C1 segment of cervical spinal cord (tissue), 14 donors: ENCODE measurements at places on chromosomes 5 and 9.

GRCh38 chr9:110220809-110221208 lies 12.8 kb upstream of the C9orf152 start:
- DNase-seq: no peak

- no peak for DNase-seq
Observed at GRCh38 chr5:98763001-98763630, 10.3 kb upstream of the RGMB start.

- no peak for DNase-seq
Observed at GRCh38 chr9:131666029-131666428, 73.8 kb downstream of the RAPGEF1 start.

DNA sequence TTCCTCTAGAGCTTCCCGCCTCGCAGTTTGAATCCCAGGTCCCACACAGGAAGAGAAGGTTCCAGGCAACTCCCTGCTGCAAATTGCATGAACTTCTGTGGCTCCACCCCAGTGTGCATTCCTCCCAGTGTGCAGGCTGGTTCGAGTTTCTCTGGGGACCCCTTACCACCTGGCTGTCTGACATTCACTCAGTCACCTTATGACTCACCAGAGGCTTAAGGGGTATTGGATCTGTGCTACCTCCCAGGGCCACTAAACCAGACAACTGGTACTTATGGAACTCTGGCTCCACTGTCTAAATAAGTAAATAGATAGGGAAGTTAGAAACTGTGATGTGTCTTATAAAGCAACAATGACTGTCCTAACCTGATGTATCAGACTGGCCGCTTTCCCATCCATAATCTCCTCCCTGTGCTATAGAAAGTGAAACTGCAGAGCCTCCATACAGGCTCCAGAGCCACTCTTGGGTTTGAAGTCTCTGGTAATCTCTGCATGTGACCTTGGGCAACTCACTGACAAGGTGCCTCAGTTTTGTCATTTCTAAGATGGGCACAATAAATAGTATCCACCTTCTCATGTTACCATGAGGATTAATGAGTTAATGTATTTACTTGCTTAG lies 720.6 kb downstream of the SEMA5A start:
- DNase-seq: no peak

GRCh38 chr9:110753731-110754231 lies 85.2 kb downstream of the MUSK start:
- no peak for DNase-seq

DNA sequence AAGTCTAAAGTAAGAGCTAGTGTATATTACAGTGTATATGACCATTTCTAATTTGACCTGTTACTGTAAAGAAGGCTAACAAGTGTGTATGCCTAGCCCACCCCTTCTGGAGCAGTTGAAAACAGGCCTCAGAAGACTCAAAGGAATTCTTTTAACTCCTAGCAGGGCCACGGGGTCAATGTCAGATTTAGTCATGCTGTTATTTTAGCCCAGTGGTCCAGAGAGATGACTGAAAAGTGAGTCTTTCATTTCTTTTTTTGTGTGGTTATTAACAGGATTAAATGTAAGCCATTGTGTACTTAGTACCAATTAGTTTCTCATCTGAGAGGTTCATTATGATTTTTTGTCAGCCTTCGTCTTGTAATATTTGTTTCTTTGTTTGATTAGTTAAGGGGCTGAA lies 24.4 kb downstream of the ZCCHC7 start:
- DNase-seq: no peak

DNA sequence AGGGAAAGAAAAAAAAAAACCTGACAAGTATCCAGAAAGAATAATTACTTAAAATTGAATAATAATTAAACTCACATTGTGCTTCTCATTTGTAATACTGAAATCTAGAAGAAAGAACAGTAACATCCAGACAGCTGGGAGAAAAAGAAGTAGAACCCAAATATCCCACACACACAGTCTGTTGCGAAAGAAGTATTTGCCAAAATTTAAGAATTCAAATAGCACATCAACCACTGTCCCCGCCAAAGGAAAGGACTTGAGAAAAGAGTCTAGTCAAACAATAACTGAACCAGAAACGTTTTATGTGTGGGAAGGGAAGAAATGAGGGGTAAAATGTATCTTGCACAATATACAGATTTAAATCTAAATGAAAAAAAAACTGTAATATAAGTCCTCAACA lies 202.8 kb downstream of the MLLT3 start:
- DNase-seq: no peak

DNA sequence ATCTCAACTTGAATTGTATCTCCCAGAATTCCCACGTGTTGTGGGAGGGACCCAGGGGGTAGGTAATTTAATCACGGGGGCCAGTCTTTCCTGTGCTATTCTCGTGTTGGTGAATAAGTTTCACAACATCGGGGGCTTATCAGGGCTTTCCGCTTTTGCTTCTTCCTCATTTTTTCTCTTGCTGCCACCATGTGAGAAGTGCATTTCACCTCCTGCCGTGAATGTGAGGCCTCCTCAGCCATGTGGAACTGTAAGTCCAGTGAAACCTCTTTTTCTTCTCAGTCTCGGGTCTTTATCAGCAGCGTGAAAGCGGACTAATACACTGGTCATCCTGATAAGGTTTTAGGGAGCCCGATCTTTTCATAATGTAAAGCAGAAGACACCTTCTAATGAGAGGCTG lies 687.0 kb upstream of the FTMT start:
- DNase-seq: no peak

GRCh38 chr9:125428060-125428901 lies 166.7 kb downstream of the GAPVD1 start:
- DNase-seq: no peak

- no peak for DNase-seq
Observed at GRCh38 chr5:176873541-176874172, 25.5 kb downstream of the HK3 start.

- no peak for DNase-seq
Observed at GRCh38 chr9:130143958-130144366, 28.2 kb upstream of the NCS1 start.

DNA sequence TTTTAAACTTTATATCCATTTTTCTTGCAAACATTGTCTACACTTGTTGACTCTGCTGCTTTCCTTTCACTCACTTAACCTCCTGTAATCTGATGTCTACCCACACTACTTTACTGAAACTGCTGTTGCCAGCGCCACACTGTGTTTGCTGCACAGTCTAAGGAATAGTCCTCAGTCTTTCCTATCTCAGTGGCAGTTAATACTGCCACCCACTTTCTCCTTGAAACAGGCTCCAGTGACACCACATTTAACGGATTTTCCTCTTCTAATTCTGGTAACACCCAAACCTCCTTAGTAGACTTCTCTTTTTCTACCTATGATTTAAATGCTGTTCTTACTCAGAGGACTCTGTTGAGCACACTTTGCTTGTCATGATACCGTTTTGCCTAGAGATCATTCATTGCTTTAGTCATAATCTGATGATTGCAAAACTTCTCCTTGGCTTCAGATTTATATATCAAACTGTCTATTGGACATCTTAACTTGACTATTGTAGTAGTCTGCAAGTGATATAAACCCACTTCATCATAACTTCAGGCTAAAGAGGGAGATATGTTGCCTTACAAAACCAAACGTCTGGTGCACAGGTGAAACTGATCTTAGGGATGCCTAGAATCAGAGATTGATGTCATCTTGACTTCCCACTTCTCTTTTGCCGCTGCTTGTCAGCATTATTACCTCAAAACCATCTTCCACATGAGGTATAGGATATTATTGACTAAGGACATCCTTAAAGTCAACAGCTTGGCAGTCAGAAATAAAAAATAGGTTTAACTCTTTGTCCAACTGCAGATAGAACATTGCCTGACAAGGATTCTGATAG lies 94.1 kb downstream of the CDC42SE2 start:
- DNase-seq: no peak

DNA sequence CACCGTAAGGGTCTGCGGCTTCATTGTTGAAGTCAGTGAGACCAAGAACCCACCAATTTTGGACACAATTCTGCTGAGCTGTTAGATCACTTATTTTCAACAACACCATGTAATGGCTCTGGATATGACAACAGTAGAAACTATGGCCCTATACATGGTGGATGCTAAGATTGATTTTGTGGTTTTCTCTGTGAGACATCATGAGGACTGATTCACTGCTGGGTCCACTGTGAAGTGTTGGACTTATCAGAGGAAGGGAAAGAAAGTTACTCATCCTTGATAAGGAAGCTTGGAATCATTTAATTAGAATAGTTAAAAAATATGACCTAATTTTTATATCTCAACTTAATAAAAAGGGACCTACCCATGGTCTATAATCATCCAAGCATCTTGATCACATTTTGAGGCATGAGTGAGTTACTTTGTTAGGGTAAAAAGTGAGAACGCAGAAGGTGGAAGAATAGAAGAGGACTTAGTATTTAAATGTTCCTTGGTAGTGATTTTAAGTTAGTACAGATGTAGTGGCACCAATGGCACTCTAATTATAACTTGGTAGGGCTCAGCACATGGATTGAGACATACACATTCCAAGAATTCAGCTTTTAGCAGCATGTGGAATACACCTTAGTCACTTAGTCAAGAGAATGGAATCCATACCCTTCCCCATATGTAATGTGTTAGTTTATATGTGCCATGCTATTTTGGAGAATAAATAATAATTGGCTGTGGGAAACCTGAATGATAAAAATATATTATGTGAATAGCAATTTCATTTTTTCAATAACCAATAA lies 123.5 kb upstream of the CD180 start:
- no peak for DNase-seq
